ENCODE measurements at places on chromosomes 2 and 18.

GRCh38 chr18:21599585-21600525 is 649 bp downstream of the ESCO1 start:
- no peak for DNase-seq

DNA sequence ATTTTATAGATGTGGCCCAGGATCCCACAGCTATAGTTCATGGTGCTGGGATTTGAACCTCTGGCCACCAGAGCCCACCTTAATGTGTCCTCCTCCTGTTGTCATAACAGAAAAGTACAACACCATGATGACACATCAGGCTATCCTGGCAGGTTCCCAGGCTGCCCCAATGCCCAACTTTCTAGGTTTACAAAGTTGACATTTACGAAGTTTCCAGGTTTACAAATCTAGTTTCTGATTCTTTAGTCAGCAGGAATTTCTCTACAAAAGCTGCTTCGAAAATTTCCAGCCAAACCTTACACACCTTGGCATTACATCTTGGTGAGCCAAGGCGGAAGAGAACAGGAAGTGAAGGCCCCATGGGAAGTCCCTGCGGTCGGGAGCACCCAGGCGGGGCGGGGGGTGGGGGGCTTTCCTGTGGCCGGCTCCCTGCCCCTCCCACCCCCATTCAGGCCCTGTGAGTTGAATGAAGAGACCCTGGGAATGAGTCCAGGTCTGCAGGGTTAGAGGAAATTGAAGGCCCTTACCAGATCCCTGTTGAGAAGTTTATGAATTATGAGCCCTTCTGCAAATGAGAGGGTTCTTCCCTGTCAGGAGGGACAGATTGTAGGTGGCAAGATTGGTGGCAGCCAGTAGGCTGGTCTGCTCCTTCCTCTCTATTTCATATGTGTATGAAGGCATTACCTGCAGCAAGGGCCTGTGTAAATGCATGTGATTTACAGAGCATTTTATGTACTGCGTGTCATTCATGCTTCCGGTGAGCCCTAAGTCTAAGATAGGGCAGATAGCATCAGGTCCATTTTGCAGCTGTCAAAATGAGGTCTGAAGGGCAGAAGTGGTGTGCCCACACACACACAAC is 11.1 kb upstream of the IL1RN start:
- DNase-seq, result no peak

DNA sequence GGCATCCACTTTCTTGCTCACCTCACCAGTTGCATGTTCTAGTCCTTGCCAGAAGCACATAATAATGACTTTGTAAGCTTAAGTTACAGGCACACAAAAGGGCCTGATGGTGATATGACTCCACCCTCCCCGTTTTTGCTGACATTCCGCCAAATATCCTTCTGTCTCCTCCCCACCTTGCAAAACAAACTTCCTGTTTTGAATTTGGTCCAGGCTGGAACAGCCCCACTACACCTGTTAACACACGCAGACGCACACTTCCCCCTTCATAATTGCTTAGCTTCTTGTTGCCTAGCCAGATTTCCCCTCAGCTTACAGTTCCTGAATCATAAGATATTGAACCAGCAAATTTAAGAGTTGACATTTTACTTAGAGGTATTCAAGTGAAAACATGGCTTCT is at the start of gene MGAT5:
Gene MGAT5, plus strand, starts transcription at position 269 of the 400 bp plus-strand sequence. CDS start 332 bp downstream, outside the sequence.
- no peak for DNase-seq

- DNase-seq, result no peak
Measured at GRCh38 chr2:49291619-49292018, 137.3 kb upstream of the FSHR start.

DNA sequence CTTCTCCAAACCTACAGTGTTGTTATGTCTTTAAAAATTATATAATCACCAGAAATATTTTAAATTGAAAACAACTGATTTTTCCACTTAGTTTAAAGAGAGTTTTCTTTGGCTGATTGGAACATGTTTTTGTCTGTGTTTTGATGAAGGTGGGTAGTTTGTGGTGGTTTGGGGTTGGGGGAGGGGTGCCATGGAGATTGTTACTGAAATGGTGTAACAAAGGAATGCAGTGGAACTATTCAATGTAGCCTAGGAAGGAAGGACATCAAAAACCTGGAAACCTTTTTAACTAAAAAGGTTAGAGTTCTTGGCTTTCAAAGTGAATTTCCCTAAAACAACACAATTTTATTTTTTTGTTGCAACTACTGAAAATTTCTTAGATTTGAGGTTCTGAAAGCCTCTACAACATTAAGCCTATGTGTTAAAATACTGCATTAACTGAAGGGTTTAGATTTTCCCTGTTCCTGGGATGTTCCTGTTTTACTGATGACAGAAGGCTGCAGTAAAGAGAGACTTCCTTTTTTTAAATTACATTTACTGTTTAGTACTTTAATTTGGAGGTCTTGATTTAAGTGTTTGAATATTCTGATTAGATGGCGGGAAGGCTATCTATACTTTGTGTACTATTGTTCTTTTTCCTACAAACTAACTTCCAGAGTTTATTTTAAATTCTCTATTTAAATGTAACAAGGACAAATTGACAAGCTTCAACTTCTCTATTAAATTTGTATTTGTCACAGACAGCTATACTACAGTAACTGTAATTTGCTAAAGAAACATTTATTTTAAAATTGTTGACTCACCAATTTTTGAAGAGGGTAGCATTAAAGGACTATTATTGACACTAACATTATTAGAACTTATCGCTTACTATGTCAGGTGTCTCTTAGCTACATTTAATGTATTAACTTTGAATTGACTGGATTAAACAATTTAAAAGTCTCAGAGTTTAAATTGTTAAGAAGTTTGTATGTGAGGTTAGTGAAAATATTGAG is 87.7 kb downstream of the LIMS1 start:
- DNase-seq, result no peak

GRCh38 chr18:29028560-29028959 is 851.6 kb upstream of the CDH2 start:
- no peak for DNase-seq

- no peak for DNase-seq
Measured at GRCh38 chr18:75160364-75160763, 48.6 kb downstream of the PTGR3 start.

DNA sequence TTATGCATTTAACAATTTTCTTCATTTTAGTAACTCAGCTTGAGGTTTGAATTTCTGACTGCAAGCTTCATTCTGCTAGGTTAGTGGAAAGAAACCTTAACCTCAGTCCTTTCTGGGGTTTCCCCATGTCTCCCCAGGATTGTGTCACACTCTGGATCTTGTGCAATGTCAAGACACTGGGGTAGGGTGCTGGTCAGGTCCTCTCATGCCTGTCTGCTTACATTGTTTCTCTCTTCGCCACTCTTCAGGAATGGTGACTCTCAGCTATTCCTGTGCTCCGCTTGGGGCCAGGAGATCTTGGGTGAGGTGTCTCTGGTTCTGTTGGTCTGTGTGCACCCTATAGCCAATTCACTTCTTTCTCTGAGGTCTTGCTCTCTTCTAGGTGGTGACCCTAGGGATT is 23.9 kb downstream of the CTLA4 start:
- no peak for DNase-seq

- DNase-seq, result no peak
Measured at GRCh38 chr2:218009765-218010139, 7.0 kb upstream of the TNS1 start.

DNA sequence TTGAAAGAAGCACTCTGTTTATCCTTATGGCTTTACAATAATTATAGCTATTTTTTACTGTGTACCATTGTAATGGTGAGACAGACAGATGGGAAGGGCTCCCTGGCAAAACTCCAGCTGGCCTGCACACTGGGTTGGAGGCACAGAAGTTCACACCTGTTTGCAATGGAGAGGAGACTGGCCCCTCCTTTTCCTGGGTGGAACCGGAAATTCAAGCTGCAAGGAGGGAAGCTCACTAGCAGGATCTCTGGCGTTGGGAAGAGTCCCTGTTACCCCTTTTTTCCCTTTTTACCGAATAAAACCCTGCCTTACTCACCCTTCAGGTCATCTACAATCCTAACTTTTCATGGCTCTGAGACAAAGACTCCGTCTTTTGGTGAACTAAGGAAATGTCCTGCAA is 100.3 kb upstream of the TFPI start:
- DNase-seq, result no peak

DNA sequence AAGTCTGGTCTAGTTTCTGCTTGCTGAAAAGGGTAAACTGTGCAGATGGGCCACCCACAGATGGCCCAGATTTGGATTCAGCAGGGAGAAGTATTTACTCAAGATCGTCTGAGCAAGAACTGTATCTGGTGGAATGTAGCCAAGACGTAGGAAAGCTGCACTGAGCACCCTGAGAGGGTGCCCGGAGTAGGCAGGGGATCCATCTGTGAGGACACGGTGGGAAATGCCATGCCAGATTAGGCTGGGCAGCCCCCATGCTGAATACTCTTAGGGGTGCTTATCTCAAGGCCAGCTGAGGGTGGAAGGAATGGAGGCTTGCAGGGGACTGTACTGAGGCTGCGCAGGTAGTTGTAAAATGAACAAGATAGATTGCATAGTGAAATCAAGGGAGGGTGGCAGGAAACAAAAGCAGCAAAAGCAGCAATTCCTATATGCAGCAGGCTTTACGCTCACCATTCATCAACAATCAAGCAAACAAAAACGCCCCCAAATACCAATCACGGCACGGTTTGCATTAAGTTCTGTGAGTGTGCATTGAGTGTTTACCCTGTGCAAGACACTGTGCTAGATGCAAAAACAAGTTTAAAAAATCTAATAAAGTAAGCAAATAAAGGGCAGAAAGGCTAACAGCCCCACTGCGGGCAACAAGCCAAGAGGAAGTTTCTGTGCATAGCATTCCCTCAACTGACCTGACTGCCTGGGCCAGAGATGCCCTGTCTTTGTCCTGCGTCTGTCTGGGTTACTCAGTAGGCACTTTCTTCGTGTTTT is 32.2 kb upstream of the LPIN2 start:
- DNase-seq, result no peak

- no peak for DNase-seq
Measured at GRCh38 chr2:240207661-240208060, 67.2 kb upstream of the OTOS start.

DNA sequence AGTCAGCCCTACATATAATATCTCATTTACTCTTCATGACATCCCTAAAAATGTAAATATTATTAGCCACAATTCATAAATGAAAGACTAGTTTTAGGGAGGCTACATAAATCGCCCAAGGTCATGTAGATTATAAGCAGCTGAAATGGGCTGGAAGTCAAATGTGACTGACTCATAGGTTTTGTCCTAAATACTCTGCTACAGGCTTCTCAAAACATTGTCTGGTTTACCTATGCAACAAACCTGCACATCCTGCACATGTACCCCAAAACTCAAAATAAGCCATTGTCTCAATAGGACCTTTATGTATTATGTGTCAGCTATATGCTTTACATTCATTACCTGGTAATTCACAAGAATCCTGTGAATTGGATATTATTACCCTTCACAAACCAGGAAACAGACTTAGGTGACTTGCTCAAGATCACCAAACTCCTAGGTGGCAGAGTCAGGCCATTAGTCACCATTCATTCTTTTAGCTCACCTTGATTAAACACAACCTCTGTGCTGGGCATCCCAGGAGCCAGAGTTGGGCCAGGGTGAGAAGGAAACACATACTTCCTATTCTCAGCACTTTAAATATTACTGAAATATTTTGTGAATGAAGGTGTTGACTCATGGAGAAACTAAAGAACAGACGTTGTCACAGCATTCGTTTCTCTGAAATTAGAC is 69.4 kb upstream of the CPO start:
- DNase-seq, result no peak

DNA sequence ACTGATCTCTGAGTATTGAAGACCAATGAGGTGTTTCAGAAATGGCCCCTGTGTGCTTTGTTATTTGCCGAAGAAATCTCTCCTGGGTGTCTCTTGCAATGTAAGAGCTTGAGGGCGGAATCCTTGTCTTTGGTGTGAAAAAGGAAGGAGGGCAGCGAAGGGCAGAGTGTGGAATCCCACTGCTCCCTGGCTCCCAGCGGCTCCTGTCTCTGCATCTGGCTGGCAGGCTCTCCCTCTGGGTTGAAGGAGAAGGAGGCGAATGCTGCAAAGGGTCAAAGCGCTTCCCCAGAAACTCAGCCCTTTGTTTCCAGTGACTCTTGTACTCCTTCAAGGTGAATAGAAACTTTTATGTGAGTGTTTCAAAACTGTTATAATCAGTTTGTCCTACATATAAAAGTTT is 457.5 kb downstream of the CNTNAP5 start:
- DNase-seq, result no peak

DNA sequence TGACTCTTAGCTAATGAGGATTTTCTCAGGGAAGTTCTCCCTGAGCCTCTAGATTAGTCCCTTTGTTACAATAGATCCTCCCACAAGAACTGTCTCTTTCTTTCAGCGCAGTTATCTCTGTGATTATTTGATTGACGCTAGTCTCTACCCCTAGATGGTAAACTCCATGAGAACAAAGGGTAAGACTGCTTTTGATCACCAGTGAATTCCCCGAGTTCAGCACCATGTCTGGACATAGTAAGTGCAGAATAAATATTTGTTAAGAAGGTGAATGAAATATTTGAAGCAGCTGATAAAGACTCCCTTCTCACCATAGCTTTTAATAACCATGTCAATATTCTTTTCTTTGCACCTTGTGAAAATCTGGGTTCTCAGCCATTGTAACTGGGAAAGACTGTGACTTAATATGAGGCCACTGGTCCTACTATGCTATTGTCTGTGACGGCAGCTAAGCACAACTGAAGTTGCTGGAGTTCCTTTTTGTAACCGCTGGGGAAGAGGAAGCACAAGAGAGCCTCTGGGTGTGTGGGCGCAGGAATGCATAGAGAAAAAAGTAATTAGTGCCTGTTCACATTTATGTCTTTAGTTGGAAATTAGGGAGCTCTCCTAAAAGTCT is 214.7 kb downstream of the TGIF1 start:
- no peak for DNase-seq

GRCh38 chr2:111634050-111634794 is 249.8 kb downstream of the ANAPC1 start:
- DNase-seq, result no peak

DNA sequence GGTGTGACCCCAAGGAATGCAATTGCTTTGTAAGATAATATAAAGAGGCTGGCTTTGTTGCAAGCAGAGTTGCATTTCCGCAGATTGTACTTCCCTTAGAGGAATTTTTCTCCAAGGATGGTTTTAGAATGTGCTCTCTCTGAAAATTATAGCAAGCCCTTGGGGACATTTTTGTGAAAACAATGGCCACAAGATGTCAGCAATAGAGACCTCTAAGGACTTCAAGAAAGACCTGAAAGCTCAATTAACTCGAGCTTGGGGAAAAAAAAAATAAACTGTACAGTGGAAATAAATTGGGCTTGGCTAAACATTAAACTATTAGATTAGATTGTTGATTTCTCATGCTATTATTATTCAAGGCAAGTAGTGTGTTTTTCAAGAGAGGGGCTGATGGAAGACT is 81.3 kb upstream of the KYNU start:
- no peak for DNase-seq

DNA sequence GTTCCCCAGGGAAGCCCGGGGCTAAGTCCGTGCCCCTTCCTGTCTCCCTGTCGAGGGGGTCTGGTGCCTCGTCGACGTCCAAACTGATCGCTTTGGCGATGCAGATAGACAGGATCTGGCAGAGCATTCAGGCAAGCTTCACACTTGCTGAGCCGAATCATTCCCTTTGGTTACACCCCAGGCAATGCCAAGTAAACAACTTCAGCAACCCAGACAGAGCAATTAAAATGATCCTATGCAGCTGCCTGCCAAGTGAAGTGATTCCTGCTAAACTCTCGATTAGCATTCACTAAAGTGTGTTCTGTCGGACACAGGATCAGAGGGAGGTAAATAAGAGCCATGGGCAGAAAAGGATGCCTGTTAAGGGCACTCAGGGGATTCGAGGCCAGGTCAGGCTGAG is 108.2 kb upstream of the RAB12 start:
- no peak for DNase-seq

All from putamen (tissue), 1 donor.